ENCODE measurements at places on chromosomes 5 and 9.

DNA sequence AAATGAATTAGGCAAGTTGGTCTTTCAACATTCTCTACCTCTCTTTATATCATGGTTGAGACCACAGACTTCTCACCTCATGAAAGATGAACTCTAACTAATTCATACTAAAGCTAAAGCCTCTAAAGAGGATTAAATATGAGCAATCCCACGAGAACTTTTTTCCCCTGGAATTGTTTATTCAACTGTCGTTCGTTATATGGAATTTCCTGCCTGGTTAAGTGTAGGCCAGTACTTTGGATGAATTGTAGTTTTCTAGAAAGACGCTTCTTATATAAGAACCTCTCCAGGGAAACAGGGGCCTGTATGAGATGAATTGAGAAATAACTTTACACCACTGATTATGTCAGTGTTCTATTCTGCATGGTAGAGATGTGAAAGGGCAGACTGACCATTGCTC lies 42.9 kb downstream of the PDCD1LG2 start:
- DNase-seq: no peak

DNA sequence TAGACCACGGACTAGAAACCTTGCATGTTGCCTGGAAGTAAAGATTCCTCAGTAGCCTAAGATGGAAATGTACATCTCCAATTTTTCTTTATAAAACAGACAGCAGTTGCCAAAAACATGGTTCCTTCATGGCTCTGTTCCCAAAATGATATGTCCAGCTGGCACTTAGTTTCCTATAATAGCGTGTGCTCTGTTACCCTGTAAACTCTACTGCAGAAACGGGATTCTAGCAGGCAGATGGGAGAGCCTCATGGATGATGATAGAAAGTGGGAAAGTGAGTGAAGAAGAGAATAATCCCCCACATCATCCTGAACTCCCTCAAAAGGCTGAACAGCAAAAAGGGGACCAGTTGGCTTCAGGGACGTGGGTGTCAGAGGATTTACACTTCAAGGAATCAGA lies 118.2 kb downstream of the FRMD3 start:
- no peak for DNase-seq

GRCh38 chr5:135395451-135395850 lies 3.6 kb downstream of the MACROH2A1 start:
- no peak for DNase-seq

- no peak for DNase-seq
Measured at GRCh38 chr9:107474124-107474523, 15.4 kb downstream of the KLF4 start.

DNA sequence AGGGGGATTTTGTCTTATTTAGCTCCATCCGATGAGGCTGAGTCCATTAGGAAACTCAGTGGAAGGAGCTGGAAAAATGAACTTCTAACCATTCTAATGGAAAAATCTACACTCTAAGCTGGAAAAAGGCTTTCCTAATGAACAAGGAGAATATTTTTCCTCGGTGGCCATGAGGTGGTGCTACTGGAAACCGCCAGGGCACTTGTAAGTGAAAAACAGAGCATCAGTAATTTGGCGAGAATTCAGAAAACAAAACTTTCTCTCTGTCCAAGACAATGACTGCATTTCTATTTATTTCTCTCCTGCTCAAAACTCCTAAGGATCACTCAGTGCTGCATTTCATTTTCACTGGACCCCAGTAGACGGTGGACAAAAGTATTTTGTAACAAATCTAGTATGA lies 237.6 kb downstream of the TENT4A start:
- no peak for DNase-seq

DNA sequence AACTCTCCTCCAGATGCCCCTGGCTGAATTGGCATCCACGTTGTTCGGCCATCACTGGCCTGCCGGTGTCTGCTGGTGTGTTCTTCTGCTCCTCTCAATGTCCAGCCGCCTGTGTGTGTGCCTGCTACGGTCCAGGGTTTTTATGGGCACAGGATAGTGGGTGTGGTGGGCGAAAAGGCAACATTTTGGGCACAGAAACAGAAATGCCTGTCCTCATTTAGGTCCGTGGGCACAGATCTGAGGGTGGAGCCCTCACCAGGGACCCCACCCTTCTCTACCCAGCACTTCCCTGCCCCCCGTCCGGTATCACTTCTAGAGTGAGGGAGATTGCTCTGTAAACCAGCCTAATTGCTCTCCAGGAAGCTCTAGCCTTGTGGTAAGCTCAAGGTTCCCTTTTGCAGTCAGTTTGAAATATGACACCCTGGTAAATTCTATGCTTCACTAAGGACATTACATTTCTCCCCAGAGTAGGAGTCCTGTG lies 410.1 kb downstream of the MAT2B start:
- DNase-seq: no peak

DNA sequence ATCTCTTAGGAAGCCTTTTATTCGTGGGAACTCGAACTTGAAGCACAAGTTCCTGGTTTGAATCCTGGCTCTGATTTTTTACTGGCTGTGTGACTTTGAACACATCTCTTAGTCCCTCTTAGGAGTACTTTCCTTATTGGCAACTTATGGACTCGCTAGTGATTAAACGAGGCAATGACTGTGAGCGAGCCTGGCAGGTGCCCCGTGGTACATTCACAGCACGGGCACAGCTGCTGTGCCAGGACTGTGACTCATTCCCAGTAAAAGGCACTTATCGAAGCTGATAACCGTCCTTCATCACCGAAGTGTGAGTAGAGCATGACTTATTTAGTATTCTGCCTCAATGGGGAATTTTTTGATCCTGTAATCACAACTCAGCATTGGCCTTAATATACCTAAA lies 22.7 kb downstream of the CFAP90 start:
- no peak for DNase-seq

GRCh38 chr5:149845601-149846000 lies 99.0 kb downstream of the PDE6A start:
- no peak for DNase-seq

- DNase-seq: no peak
Measured at GRCh38 chr9:129336601-129337331, 158.7 kb upstream of the IER5L start.

- no peak for DNase-seq
Measured at GRCh38 chr9:68947015-68947414, 66.9 kb downstream of the PRKACG start.

DNA sequence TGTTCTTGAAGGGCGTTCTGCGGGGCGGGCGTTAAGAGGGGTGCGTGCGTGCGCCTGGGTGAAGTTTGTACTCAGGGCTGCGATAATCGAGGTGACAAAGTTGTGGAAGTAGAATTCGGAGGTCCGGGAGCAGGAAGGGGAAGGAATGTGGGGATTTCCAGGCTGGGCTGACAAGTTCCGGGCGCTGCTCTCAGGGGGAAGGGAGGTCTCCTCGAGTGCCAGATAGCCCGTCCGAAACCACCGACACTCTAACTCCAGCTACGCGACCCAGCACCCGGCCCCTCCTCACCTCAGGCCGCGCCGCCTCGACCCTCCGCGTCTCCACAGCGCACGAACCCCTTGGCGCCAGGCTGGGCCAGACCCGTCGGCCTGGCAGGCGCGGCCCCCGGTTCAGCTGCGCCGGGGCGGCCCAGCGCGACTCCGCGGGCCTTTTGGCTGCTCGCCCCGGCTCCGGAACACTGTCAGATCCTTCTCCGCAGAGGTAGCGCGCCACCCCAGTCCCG lies at the start of gene IL6ST:
Gene IL6ST, minus strand, starts transcription at position 469 of the 503 bp plus-strand sequence. CDS start 18,685 bp downstream, outside the sequence.
- no peak for DNase-seq

GRCh38 chr5:95390812-95391492 lies at the start of gene FAM81B:
Gene FAM81B (plus strand): TSS chr5:95391366. CDS start chr5:95391390, 24 bp downstream.
- no peak for DNase-seq

Data from cortex of kidney (tissue), 1 donor.